ENCODE measurements at places on chromosomes 7 and 10.

GRCh38 chr7:158863611-158864506 lies 7.5 kb downstream of the DYNC2I1 start:
- H3K27me3 ChIP-seq: no peaks in the 10 kb centered on the region
- DNase-seq: peak; percentile 95
- peak overlapping the region; percentile 92 for H3K27ac ChIP-seq
- peaks cover 2% of the 10 kb centered on the region for H3K36me3 ChIP-seq

DNA sequence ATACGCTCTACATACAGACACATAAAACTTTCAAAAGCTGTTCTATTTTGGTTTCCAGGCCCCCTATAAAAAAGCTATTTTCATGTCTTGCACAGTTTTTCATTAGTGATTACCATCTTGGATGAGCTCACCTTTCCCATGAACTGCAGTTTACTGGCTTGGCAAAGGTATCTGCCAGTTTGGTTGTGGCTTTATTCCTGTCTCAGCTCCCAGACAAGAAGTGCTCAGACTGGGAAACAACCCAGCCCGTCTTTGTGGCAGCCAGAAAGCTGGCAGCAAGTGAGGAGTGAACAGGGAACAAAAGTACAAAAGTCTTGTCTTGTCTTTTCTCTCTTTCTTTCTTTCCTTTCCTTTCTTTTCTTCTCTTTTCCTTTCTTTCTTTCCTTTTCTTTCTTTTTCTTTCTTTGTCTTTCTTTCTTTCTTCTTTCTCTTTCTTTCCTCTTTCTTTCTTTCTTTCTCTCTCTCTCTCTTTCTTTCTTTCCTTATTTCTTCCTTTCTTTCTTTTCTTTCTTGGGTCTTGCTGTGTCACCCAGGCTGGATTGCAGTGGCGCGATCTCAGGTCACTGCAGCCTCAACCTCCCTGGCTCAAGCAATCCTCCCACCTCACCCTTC lies 138.8 kb downstream of the CFAP58 start:
- no peak overlapping the region for H3K27ac ChIP-seq
- no peak overlapping the region for H3K4me3 ChIP-seq
- no peaks in the 10 kb centered on the region for H3K27me3 ChIP-seq
- H3K36me3 ChIP-seq: no peaks in the 10 kb centered on the region
- H3K4me1 ChIP-seq: no peaks in the 10 kb centered on the region

GRCh38 chr7:29993140-29993539 lies 3.5 kb upstream of the SCRN1 start:
- no peaks in the 10 kb centered on the region for H3K36me3 ChIP-seq
- H3K4me1 ChIP-seq: peaks cover 4% of the 10 kb centered on the region
- DNase-seq: no peak
- H3K4me3 ChIP-seq: no peak overlapping the region

- no peaks in the 10 kb centered on the region for H3K36me3 ChIP-seq
- no peak overlapping the region for H3K27ac ChIP-seq
- no peaks in the 10 kb centered on the region for H3K27me3 ChIP-seq
- no peak for DNase-seq
- no peak overlapping the region for H3K4me3 ChIP-seq
These were observed 297.0 kb downstream of the TCF7L2 start for GRCh38 chr10:113247050-113247449.

Data from large intestine (tissue), 12 donors.